ENCODE measurements at places on chromosomes 11 and 22. TPM values are rescaled to one million over a fixed set of nuclear protein-coding genes. Genes with fewer than 3 reads are reported as not detected.

The VWCE gene
- 4.3 TPM for total RNA-seq

The PRSS23 gene
- 4.0 TPM for total RNA-seq

The BTG4 gene
- total RNA-seq, result not detected

The CYB5R2 gene
- total RNA-seq, result not detected

The NAALAD2 gene
- 1.6 TPM for total RNA-seq

The OR52E8 gene
- not detected for total RNA-seq

GRCh38 chr11:121557348-121557747 lies 104.6 kb upstream of the SORL1-AS1 start:
- no peak for DNase-seq
- no peak overlapping the region for H3K4me3 ChIP-seq
- H3K36me3 ChIP-seq, result no peaks in the 10 kb centered on the region
- peaks cover 5% of the 10 kb centered on the region for H3K4me1 ChIP-seq
- no peak overlapping the region for H3K27ac ChIP-seq

- no peaks in the 10 kb centered on the region for H3K4me1 ChIP-seq
- no peaks in the 10 kb centered on the region for H3K27me3 ChIP-seq
- no peak overlapping the region for H3K27ac ChIP-seq
- no peaks in the 10 kb centered on the region for H3K36me3 ChIP-seq
- DNase-seq, result no peak
These were observed 64.7 kb upstream of the FAT3 start for GRCh38 chr11:92159931-92160330.

- no peaks in the 10 kb centered on the region for H3K27me3 ChIP-seq
- H3K4me1 ChIP-seq, result no peaks in the 10 kb centered on the region
- no peak for DNase-seq
- no peaks in the 10 kb centered on the region for H3K36me3 ChIP-seq
These were observed 54.5 kb upstream of the ZBTB44 start for GRCh38 chr11:130369141-130369691.

DNA sequence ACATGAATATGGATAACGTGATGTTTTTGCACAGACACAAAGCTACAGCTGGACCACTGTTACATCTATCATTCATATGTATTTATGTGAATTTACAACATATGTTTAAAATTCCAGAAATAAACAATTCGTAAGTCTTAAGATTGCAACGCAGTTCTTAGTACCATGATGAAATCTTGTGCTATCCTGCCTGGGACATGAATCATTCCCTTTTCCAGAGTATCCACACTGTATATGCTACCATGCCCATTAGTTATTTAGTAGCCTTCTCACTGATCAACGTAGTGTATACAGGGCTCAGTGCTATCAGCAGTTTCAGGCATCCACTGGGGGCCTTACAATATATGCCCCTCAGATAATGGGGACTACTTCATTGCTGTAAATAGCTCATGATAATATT lies 4.3 kb downstream of the ATL3 start:
- no peaks in the 10 kb centered on the region for H3K36me3 ChIP-seq
- H3K4me1 ChIP-seq, result peaks cover 38% of the 10 kb centered on the region
- no peak overlapping the region for H3K27ac ChIP-seq

DNA sequence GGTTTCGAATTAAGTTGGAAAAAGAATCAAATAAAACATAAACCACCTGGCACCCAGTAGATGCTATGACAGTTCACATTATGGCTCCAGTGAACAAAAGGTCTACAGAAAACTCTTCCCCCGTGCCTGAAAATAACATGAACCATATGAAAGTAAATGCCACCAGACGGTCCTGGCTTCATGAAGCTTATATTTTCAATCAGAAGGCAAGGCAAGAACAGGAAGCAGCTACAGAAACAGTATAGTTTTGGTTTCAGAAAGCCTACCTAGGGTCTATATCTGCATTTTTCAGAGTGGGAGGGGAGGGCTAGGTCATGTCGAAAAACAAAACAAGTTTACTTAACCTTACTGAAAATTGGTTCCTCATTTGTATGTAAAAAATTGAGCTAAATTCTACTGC lies 9.8 kb downstream of the RAB30 start:
- DNase-seq, result no peak
- H3K4me3 ChIP-seq, result no peak overlapping the region
- H3K27me3 ChIP-seq, result no peaks in the 10 kb centered on the region
- H3K36me3 ChIP-seq, result no peaks in the 10 kb centered on the region
- no peaks in the 10 kb centered on the region for H3K4me1 ChIP-seq
- no peak overlapping the region for H3K27ac ChIP-seq

- no peaks in the 10 kb centered on the region for H3K27me3 ChIP-seq
- DNase-seq, result no peak
- H3K4me1 ChIP-seq, result no peaks in the 10 kb centered on the region
- H3K27ac ChIP-seq, result no peak overlapping the region
- no peaks in the 10 kb centered on the region for H3K36me3 ChIP-seq
These were observed 30.8 kb downstream of the FEZ1 start for GRCh38 chr11:125465255-125465654.

GRCh38 chr22:43173976-43174720 lies 12.8 kb downstream of the TTLL12 start:
- no peaks in the 10 kb centered on the region for H3K4me1 ChIP-seq
- H3K27ac ChIP-seq, result no peak overlapping the region
- no peaks in the 10 kb centered on the region for H3K27me3 ChIP-seq
- peaks cover 9% of the 10 kb centered on the region for H3K36me3 ChIP-seq

GRCh38 chr22:46574993-46575910 lies 37.8 kb upstream of the CELSR1 start:
- no peaks in the 10 kb centered on the region for H3K36me3 ChIP-seq
- H3K4me3 ChIP-seq, result no peak overlapping the region
- peaks cover 70% of the 10 kb centered on the region for H3K4me1 ChIP-seq

DNA sequence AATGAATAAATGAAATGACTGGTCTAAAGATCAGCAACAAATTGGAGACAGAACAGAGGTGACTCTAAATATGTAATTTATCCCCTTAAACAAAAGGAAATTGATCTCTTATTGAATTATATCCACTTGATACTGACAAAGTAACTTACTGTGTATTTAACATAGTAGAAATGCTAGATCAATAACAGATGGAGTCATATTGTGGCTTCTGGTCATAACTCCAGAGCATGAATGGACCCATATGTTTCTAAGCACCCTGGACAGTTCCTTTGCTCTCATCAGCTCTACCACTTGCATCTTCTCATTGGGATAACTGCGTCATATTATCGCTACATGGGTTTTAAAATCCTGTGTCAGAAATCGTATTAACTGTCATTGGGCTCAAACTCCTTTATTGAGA lies 222.3 kb downstream of the ETS1 start:
- H3K4me1 ChIP-seq, result no peaks in the 10 kb centered on the region
- H3K27ac ChIP-seq, result no peak overlapping the region
- H3K27me3 ChIP-seq, result no peaks in the 10 kb centered on the region
- DNase-seq, result no peak
- H3K4me3 ChIP-seq, result no peak overlapping the region

- H3K27ac ChIP-seq, result no peak within 1 kb of the TSS
- no peaks in the 10 kb centered on the region for H3K36me3 ChIP-seq
- H3K27me3 ChIP-seq, result peaks cover 34% of the 10 kb centered on the region
- no peak within 1 kb of the TSS for H3K4me3 ChIP-seq
These were observed at the start of gene PVALB for GRCh38 chr22:36816636-36817524. TSS of gene PVALB (minus strand) at chr22:36817035. CDS start at chr22:36817005, 30 bp downstream.

GRCh38 chr11:8045839-8046238 lies 35.2 kb upstream of the TUB start:
- H3K4me1 ChIP-seq, result no peaks in the 10 kb centered on the region
- no peak overlapping the region for H3K4me3 ChIP-seq
- DNase-seq, result no peak
- no peaks in the 10 kb centered on the region for H3K27me3 ChIP-seq
- no peaks in the 10 kb centered on the region for H3K36me3 ChIP-seq
